Head of caudate nucleus (tissue), 42 donors: ENCODE measurements at places on chromosomes 7 and 10.

- no peak for DNase-seq
Observed at GRCh38 chr10:85612378-85612775, 754.2 kb downstream of the GRID1 start.

DNA sequence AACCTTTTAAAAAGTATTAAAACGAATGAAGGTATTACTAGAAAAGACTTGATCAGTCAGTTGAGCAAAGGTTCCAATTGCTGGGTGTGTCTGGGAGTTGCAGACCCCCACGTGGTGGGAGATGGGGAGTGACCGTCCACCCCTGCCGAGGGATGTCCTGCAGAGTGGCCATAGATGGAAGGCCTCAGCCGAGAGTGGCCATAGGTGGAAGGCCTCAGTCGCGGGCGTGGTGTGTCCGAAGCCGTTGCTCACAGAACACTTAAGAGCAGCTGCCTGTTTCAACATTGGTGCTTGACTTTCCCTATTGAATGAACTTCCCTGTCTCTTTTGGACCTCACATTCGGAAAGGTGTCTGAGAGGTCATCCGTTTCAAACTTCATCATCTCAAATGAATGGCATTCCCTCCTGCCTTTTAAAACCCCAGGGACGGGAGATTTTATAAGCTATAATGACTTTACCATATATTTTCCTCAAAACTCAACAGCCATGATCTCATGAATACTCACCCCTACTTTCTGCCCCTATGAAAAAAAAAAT, 69.4 kb downstream of the CAMK1D start:
- DNase-seq, result no peak

DNA sequence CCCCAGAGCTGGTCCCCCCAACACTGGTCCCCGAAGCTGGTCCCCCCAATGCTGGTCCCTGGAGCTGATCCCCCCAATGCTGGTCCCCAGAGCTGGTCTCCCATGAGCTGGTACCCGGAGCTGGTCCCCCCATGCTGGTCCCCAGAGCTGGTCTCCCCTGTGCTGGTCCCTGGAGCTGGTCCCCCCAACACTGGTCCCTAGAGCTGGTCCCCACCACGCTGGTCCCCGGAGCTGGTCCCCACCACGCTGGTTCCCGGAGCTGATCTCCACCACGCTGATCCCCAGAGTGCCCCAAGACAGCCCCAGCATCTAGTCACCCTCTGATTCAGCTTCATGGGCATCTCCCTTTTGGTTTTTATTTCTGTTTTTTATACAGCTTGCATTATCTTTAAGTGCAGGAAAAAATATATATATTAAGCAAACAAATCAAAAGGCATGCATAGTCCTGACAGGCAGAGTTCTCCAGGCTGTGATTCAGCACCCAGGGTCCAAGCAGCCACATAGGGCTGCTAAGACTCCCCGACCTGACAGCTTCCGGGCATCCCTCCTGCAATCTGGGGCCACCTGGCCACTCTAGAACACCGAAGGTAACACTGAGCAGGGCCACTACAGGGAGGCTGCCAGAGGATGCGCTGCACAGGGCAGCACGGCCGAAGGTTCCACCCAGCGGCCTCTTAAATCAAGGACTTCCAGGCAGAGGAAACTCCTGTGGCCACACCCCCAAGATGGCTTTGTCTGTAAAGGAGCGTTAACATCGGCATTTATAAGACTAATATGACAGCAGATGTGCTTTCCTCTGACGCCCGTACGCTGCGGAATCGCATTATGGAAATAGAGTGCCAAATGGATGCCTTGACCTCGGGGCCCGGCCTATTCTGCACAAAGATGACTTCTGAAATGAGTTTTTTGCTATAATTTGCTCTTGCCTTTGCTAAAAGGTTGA, 215.0 kb downstream of the PTPRN2 start:
- no peak for DNase-seq

GRCh38 chr7:151175793-151176311, 8.4 kb upstream of the GBX1 start:
- no peak for DNase-seq

DNA sequence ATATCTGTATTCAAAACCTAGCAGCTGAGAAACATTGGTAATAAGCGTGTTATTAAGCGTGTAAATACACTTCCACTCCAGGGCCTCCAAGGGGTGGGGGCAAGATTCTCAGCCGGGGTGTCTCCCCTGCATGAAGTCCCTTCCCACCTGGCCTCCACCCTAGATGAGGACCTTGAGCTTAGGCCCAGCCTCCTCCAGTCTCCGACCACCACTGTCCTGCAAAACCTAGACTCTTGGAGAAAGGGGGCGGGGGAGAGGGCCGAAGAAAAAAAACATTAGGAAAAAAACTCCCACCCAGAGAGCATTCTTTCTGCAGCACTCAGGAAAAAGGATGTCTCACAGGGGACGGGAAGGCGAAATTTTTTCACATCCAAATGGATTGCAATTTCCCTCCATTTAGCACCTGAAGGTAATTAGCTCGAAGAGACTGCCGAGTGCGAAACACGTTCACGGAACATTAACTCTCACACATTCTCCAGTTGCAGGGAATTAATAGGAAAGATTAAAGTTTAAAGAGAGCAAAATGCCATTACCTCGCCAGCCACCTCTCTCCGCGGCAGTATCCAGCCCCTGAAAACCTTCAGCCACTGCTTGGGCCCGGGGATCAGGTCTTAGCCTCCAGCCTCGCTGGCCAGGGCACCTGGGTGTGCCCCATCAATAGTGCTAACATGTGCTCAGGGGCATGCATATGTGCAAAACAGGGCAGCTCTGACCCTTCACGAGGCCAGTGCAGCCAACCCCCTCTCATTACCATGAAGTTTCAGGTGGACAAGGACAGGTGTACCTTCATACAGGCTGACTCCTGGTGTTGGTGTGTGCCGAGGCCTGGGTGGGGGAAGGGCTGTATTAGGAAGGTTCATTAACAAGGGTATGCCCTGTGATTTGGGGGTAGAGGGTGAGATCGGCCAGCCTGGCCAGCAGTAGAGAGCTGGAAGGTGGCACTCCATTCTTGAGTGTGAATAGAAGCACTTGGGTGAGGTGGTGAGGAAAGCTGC, 77.2 kb downstream of the HIF1AN start:
- no peak for DNase-seq

DNA sequence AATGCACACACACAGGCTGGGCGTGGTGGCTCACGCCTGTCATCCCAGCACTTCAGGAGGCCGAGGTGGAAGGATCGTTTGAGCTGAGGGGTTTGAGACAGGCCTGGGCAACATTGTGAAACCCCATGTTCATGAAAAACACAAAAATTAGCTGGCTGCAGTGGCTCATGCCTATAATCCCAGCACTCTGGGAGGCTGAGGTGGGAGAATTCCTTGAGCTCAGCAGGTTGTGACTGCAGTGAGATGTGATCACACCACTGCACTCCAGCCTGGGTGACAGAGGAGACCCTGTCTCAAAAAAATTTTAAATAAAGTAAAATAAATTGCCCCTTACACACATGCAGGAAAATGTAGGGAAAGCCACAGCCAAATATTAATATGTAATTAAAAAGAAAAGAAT, 44.1 kb downstream of the RNF32 start:
- DNase-seq, result no peak

GRCh38 chr10:24415455-24416125, 206.7 kb downstream of the KIAA1217 start:
- DNase-seq, result no peak

GRCh38 chr7:35652124-35652523, 42.8 kb downstream of the HERPUD2 start:
- DNase-seq, result no peak

DNA sequence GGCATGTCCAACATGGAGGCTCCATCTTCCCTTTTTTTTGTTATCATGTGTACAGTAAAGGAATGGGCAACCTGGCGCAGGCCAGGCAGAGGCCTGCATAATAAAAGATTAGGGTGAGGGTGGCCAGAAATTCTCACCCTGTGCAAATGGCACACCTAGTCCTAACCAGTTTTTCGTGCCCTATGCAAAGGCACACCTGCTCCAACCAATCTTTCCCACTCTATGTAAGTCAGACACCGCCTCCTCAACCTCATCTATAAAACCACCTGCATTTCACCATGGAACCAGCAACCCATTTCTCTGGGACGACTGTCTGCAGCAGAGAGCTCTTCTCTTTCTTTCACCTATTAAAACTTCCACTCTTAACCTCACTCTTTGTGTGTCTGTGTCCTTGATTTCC, 16.1 kb downstream of the TBATA start:
- DNase-seq, result no peak

DNA sequence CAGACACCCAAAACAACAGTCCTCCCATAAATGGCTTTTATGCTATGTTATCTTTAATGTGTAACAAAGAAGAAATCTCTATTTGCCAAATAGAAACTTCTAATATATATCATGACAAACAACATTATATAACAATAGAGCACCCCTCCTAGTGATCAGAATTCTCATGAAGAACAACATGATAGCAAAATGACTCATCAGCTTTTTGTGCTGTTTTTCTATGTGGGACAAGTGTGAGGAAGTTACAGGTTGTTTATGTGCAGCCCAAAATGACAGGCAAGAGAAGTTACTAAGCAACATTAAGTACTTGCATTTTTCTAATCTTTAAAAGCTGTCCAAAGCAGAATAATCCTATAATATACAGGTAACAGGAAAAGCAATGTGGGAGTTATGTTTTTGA, 7.7 kb downstream of the DGKB start:
- no peak for DNase-seq

DNA sequence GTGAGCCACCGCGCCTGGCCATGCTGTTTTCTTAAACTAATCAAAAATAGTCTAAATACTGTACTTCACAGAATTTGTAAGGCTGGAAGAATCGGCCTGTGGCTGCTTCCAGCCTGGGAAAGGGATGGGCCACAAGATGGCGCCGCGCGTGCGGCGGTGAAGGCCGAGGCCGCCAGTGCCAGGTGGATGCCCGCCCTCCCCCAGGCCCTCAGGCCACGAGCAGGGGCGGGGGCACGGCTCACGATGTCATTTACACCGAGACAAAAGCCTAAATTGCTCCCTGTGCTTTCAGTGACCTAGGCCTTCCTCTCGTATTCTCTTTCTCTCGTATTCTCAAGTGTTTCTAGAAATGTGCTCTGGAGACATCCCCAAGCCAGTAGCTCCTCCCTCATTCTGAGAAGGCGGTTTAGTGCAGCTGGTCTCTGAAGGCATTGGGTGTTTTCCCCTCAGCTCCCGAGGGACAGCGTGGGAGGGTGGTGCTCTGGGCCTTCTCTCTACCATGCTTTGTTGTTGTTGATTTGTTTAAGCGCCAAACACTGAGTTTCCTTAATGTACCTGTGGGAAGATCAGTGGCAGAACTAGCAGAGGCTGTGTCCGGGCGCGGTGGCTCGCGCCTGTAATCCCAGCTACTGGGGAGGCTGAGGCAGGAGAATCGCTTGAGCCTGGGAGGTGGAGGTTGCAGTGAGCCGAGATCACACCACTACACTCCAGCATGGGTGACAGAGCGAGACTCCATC, 68.4 kb downstream of the CDC123 start:
- peak; percentile 87 for DNase-seq

DNA sequence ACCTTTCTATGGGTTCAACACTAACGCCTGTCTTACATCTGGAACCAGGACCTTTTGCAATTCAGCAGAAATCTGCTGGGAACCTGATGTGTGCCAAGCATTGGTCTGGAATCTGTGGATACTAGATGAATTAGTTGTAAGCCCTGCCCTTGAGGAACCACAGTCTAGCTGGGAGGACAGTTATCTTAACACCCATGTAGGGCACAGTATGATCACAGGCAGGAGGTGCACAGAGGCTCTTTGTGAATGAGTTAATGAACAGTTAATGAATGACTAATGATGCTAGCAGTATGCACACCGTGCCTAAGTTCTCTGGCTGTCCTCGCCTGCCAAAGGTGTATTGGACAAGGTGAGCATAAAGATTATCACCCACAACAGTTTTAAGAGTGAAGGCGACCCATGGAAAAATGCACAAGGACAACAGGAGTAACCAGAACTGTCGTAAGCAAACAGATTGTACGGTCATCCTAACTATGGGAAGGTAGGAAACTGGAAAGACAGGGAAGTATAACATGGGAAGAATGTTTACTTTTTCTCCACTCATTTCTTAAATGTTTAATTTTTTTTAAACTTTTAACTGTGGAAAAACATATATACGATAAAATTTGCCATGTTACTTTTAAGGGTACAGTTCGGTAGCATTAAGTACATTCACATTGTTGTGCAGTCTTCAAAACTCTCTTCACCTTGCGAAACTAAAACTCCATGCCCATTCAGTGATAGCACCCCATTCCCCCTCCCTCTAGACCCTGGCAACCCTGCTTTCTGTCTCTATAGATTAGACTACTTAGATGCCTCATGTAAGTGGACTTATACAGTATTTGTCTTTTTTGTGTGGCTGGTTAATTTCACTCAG, 139.9 kb downstream of the CXCL12 start:
- no peak for DNase-seq

- DNase-seq, result no peak
Observed at GRCh38 chr10:126732308-126732707, 61.8 kb upstream of the C10orf90 start.

GRCh38 chr10:52740913-52741675, 31.5 kb downstream of the MBL2 start:
- peak; percentile 69 for DNase-seq

- no peak for DNase-seq
Observed at GRCh38 chr10:21424459-21424861, 101.0 kb downstream of the SKIDA1 start.

GRCh38 chr10:112330607-112331160, 43.2 kb upstream of the ACSL5 start:
- DNase-seq, result peak; percentile 3

DNA sequence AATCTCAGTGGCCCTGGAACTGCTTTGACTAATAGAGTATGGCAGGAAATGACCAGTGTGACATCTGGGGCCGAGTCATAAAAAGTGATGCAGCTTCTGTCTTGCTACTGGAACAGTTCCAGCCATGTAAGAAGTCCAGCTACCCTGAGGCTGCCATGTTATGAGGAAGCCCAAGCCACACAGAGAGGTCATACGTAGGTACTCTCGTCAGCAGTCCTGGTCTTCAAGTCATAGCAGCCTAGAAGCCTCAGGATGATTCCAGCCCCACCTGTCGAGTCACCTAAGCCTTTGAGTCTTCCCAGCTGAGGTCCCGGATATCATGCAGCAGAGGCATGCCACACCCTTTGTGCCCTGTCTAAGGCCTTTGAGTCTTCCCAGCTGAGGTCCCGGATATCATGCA, 92.1 kb downstream of the PPP1R3C start:
- no peak for DNase-seq

GRCh38 chr10:132962623-132963429, 20.5 kb upstream of the CFAP46 start:
- DNase-seq, result no peak

GRCh38 chr7:604001-604883, 84.6 kb upstream of the PDGFA start:
- peak; percentile 48 for DNase-seq

GRCh38 chr7:124208642-124209041, 175.8 kb upstream of the TMEM229A start:
- no peak for DNase-seq
